ENCODE measurements at places on chromosomes 5 and 9.

DNA sequence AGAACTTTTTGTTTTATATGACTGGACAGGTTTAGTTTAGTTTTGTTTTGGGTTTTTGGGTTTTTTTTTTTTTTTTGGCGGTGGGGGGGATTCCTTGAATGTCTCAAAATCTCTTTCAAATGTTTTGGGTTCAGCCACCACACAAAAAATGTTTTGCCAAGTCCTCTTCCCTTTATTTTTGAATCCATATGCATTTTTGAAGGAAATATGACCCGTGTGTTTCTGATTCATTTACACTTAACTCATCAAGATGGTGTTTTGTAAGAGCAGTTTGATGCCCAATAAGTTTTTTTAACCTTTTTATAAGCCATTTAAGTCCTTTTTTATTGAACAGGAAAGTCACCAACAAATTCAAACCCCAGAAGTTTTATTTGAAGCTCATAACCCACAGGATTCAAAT is 209.8 kb downstream of the CWC27 start:
- no peak for DNase-seq

DNA sequence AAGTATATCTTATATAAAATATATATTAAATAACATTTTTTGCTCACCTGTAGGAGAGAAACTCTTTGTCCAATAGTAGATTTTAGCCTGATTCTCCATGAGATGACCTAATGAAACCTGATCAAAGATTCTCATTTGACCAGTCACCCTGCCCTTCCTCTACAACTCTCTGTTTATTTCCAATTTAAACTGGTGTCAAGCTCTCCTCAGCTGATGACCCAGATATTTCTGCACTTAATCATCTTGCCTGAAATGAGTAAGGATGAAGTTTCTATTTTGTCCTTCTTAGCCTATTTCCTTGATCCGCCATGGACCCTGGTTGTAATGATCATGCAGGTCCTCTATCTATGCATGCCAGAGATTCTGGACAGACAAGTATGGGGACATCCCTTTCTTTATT is 179.3 kb upstream of the FGF10 start:
- no peak for DNase-seq

- no peak for DNase-seq
These were observed 125.4 kb downstream of the ATPSCKMT start for GRCh38 chr5:10124287-10124686.

- no peak for DNase-seq
These were observed 28.2 kb upstream of the C5orf63 start for GRCh38 chr5:127101533-127101932.

GRCh38 chr9:113652355-113653152 is 189.0 kb downstream of the RGS3 start:
- DNase-seq, result no peak

DNA sequence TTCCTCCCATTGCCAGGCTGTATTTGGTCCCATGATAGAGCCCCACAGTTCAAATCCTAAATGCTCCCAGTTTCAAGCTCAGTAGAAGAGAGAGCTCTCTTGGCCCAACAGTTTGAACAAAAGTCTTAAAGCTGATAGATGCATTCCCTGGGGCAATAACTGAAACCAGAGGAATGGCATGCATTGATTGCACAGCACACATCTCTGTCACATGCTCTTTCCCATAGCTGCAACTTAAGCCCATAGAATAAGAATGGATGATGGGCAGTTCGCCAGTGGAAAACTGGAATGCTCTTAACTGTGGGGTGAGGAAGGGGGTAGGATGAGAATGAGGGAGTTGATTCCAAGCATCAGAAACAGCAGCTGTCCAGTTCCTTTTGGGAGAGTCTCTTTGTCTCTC is 1942.4 kb upstream of the WWC1 start:
- DNase-seq, result no peak

GRCh38 chr9:136372561-136373299 is 739 bp downstream of the CARD9 start:
- DNase-seq, result no peak

DNA sequence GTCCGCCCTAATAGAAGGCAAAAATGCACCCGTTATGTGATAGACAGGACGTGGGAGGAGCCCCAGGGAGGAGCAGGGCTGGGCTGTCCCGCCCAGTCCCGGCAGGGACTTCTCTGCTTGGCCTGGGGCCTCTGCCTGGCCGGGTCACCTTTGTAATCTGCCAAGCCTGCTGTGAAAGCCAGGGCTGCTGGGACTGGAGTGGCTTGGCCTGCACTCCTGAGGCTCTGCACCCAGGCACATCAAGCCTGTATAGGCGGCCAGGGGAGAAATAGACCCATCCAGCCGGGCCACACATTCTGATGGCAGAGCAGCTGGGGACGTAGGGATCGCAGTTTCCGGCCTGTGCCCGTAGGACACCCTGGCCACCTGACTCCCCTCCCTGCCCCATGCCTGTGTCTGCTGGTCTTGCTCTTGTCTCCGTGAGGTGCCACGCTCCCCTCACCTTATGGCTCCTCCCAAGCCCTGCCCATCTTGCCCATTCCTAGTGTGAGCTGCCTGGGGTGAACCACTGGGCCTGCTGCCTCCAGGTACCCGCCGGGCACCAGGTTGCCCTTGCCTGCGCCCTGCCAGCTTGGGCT is 28.1 kb downstream of the DYNC2I2 start:
- DNase-seq, result no peak

- no peak for DNase-seq
These were observed 249.0 kb upstream of the WWC1 start for GRCh38 chr5:168042284-168043068.

DNA sequence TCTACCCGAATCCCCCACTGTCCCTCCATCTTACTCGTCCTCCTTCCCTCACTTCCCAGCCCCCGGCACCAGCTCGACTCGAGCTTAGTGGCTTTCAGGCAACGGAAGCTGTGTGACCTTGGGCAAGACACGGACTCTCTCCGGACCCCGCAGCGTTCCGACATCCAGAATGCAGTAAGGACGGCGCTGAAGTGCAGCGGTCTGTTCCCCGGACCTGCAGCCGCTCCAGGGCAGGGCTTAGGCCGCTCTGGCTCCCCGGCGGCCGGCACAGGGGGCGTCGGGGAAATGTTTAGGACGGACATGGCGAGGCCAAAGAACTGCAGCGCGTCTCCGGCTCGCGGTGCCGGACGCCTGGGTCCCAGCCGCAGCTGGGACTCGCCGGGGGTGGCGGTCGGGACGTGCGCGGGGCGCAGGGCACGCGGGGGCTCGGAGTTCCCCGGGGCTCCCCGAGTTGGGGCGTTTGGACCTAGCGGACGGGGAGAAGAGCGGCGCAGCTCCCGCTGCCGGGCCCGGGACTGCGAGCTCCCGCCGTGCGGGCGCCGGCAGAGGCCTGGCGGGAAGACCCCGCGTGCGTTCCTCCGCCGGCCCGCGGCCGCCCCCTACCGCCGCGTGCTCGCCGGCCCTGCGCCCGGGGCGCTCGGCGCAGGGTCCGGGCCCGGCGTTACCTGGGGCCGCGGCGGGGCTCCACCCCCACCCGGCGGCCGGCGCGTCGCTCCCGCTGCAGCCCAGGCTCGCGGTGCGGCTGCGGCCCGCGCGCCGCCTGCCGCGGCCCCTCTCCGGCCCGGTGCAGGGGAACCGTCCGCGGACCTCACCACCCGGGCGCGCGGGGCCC is 5.6 kb upstream of the RNF44 start:
- DNase-seq, result no peak

- no peak for DNase-seq
These were observed 114.6 kb upstream of the MAP3K1 start for GRCh38 chr5:56700711-56701110.

GRCh38 chr9:109109967-109110328 is 9.8 kb downstream of the TMEM245 start:
- no peak for DNase-seq

Measured in stimulated activated CD4-positive, alpha-beta T cell treated with anti-CD3 and anti-CD28 coated beads, Interleukin-1b, Interleukin-23, amount 100 ng/mL, for 4 hours (primary cell).